ENCODE measurements at places on chromosomes 6 and 20.

DNA sequence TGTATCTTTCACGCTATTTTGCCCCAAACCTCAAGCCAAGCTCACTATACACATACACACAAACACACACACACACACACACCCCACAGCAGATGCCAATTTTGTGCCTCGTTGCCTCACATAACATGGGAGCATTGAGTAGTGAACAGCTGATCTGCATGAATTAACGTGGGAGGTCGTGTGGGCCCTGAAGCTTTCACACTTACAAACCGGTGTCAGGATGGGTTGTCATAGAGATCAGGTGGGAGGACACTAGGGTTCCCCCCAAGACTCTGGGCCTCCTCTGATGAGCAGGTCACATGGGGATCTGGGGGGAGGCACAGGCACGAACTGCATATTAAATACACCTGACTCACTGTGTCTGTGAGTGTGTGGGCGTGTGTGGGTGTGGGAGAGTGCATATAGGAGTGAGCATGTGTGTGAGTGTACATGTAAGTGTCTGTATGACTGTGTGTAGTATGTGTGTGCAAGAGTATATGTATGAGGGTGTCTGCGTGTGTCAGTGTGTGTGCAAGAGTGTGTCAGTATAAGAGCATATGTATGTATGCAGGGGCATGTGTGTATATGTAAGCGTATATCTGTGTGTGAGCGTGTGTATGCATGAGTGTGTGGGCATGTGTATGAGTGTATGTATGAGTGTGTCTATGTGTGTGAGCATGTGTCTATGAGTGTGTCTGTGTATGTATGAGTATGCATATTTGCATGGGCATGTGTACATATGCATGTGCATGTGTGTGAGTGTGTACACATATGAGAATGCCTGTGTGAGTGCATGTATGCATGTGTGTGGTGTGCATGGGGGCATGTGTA is 370.4 kb downstream of the PREX1 start:
- no peak for DNase-seq

GRCh38 chr20:46423342-46423741 is 16.9 kb upstream of the ELMO2 start:
- no peak for DNase-seq

DNA sequence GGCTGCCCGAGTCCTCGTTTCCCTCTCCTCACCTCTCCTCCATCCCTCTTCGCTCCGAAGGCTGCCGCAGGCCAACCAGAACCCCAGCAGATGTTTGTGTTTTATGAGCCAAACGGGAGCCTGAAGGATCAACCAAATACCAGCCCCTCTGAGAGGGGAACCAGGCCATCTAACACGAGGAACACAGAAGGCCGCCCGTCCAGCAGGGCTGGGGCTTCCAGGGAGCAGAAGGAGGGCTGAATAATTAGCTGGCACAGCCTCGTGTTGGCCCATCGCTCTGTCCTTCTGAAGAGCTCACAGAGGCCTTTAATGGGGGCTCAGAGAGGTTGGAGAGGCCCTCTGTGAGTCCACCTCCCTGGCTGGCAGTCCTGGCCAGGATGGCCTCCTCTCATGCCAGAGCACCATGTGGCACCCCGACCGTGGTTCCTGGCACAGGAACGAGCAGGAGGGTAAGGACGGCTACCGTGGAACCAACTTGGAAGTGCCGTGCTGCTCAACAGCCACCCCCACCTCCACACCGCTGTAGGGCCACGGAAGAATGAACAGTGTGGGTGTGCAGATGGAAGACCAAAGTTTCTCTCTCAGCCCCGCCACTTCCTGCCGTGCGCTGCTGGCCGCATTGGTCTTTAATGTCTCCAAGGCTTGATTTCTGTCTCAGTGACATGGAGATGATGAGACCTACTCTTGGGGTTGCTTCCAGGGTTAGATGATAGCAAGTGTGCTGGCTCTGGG is 155.2 kb downstream of the SCML4 start:
- DNase-seq: no peak

- no peak for DNase-seq
Measured at GRCh38 chr6:158481690-158482473, 78.0 kb upstream of the TMEM181 start.

GRCh38 chr20:38300438-38300837 is 3.5 kb upstream of the BPI start:
- DNase-seq: no peak

GRCh38 chr20:42441864-42442331 is 747.8 kb downstream of the PTPRT start:
- no peak for DNase-seq

DNA sequence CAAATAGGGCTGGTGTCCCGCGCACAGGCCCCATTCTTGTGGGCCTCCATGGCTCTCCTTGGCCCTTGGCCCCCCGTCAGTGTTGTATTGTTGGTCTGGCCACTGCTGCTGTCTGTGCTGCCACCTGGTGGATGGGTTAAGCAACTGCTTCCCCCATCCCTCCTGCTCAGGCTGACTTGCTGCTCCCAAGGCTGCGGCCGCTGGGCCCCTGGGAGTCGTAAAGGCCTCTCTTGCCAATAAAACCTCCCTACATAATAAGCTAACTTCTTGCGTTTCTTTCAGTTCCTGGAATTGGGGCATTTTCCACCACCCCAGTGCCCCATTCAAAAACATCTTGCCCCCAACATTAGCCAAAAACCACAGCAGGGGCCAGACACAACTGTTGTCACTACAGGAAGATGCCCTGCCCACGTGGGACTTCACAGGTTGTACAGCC is 27.1 kb downstream of the CD83 start:
- peak; percentile 74 for DNase-seq

- DNase-seq: peak; percentile 39
Measured at GRCh38 chr6:23218751-23219150, 649.4 kb downstream of the HDGFL1 start.

DNA sequence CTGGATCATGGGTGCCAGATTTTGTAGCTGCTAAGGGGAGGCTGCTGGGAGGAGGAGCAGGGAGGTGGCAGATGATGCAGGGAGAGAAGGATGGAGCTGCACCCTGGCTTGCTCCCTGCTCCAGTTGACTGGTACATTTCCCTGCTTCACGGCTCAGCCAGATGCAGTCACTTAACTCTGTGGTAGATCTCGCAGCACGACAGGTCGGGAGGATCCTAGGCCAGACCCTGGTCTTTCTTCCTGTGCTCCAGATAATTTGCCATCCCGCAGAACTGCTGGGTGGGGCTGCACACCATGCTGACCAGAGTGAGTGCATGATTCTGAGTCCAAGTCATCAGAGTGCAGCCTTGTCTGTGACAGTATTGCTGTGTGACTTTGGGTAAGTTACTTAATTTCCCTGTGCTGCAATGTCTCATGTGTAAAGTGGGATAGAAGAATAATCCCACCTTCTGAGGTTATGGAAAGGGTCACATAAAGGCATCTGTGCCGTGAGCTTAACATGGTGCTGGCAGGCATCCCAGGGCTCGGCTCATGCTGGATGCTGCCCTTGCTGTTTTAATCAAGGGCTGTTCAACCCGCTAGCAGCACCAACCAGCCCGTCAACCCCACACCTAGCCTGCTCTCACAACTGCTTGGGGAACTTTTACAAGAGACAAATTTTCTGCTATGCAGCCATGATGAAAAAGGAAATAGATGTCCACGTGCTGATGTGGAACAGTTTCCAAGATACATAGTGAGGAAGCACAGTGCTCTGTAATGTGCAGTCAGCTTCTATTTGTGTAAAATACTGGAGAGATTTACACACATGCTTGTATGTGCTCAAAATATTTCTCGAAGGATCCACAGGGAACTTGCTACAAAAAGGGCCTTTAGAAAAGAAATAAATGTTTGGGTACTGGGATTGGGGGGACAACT is 257.9 kb downstream of the CDH26 start:
- DNase-seq: no peak

GRCh38 chr6:38593998-38594665 is 45.6 kb downstream of the BTBD9 start:
- no peak for DNase-seq

DNA sequence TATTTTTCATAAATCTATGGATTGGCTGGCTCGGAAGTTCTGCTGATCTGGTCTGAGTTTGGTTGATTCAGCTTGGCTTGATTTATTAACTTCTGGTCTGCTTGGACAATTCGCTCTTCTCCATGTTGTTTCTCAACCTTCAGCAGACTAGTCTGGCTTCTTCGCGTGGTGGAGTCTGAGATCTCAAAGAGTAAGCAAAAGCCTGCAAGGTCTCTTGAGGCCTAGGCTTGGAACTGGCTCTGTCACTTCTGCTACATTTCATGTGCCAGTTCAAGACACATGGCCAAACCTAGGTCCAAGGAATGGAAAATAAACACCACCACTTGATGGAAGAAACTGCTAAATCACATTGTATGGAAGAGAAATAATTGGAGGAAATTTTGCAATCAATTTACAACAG is 115.1 kb upstream of the JAG1 start:
- DNase-seq: no peak

DNA sequence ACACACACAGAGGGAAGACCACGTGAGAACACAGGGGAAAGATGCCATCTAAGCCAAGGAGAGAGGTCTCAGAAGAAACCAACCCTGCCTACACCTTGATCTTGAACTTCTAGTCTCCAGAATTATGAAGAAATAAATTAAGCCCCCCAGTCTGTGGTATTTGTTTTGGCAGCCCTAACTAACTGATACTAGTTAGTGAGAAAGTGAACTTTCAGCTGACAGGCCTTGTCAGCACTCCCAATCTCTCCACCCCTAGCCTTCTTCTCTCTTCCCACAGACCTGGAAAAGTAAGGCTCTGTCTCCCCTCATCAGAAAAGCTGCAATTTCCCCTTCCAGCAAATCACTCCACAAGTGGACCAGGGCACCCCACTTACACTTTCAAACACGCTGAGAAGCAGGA is 108.6 kb upstream of the CDYL start:
- DNase-seq: no peak

GRCh38 chr20:11457488-11457887 is 460.2 kb upstream of the BTBD3 start:
- DNase-seq: no peak

DNA sequence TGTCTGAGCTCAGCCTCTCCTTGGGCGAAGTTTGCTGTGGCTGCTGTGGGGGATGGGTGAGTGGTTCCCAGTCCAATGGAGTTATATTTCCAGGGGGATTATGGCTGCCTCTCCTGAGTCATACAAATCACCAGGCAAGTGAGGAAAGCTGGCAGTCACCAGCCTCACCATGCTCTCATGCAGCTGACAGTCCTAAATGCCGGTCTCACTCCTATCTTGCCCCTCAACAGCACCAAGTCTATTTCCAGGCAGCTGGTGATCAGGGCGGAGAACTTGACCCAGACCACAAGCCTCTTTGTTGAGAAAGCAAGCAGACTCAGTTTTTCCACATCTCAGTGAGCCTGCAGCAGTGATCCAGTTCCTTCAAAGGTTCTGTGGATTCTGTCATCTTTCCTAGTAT is 98.9 kb downstream of the TBC1D32 start:
- DNase-seq: no peak

DNA sequence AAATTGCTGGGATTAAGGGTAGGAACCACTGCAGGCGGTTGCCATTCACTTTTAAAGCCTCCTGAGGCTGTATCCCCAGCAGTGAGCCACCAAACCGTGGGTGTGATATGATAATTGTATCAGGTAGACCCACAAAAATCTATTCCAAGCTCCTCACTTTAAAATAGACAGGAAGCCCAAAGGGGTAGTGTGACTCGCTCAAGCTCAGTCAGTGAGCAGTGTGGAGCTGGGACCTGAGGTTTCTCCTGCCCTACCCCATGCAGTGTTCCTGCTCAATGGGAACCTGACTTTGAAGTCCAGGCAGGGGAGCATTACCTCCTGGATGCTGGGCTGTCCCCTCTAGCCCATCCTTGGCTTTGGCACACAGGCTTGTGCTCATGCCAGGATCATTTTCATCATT is 14.9 kb upstream of the MAPRE1 start:
- no peak for DNase-seq

DNA sequence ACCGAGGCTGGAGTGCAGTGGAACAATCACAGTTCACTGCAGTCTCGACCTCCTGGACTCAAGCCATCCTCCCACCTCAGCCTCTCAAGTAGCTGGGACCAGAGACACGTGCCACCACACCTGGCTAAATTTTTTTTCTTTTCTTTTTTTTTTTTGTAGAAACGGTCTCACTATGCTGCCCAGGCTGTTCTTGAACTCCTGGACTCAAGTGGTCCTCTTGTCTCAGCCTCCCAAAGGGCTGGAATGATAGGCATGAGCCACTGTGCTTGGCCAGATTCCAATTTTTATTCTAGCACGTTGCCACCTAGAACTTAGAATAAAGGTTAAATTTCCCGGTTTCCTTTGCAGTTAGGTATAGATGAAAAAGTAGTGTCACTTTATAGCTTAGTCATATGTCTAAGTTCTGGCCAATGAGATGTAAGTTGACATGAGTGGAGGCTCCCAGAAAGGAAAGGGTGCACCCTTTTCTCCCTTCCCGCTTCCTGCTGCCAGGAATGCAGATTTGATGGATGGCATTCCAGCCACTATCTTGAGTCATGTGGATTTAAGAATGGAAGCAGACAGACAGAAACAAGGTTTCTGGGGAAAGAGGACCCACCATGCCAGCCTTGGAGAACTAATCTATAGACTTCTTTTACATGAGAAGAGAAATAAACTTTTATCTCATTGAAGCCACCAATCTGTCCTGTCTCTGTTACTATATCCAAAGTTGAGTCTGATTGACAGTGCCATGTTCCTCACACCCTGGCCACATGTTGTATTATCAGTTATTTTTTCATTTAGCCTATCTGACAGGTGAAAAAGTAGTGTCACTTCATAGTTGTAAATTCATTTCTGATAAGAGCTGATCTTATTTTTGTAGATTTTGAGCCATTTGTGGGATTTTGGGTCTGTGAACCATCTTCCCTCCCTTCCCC is 60.6 kb upstream of the NCOA3 start:
- no peak for DNase-seq
